Breast epithelium (tissue), 4 donors: ENCODE measurements at places on chromosomes 5 and 9. TPM values are rescaled to one million over a fixed set of nuclear protein-coding genes. Genes with fewer than 3 reads are reported as not detected.
A peak's percentile ranks its signal among the peaks of the same experiment; 100 is the strongest.

The FOXI1 gene
- total RNA-seq = 1.3 TPM

The RPL35 gene
- total RNA-seq = 3,579 TPM

The ANKHD1 gene
- total RNA-seq = 133 TPM

GRCh38 chr9:96817973-96818372 is 36.3 kb downstream of the ZNF782 start:
- DNase-seq = no peak

DNA sequence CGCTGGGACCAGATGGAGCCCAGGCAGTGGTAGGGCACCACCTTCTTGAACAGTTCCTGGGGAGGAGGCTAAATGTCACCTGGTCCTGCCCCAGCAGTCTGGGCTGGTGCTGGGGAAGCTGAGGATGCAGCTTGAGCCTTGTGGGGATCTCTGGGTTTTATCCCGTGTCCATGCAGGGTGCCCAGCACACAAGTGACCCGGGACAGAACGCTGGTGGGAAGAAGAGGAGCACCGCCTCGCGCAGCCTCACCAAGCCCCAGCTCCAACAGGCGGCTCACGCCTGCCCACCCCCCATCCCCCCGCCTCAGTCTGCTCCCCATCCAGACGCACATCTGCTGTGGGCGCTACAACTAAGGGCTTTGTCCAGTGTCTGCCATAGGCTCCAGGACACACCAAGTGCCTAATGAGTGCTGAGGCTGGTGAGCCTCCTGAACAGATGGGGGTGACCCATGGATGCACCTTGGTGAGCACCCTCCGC is 13.8 kb downstream of the RALGDS start:
- no peak for DNase-seq

- no peak for DNase-seq
Observed at GRCh38 chr5:44300551-44300950, 88.7 kb downstream of the FGF10 start.

DNA sequence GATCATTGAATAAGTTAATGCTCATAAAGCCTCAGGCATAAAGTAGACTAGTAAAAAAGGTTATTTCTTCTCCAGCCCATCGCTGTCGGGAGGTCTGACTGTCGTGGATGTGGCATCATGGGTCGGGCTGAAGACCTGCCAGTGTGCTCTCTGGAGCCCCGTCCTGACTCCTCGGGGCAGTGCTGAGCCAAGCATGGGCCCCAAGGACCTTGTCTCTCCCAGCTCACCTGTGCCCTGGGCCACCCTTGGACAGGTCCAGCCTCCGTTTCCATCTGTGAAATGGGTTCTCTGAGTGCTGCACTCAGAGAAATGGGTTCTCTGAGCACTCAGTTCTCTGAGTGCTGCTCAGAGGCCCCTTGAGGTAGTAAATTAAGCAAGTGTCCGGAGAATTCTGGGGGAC is 269.0 kb downstream of the GADD45G start:
- DNase-seq = no peak

DNA sequence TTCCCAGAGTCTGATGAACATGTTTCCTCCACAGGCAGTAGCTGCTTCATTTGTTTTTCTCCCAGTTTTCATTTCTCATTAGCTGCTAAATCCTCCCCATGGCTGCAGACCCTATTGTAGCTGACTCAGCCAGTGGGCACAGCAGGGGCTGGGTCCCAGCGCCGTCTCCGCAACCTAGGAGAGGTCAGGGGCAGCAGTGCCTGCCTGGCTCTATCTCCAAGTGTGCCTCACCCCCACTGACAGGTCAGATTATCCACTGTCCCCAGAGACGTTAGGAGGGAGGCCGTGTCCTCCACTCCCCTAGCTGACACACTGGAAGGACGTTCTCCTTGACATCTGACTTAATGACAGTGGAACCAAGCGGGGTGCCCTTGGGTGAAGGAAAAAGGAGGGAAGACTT is 31.1 kb downstream of the KCNIP1 start:
- no peak for DNase-seq

GRCh38 chr9:13278368-13279246 is 885 bp downstream of the MPDZ start:
- peak; percentile 59 for DNase-seq

- no peak for DNase-seq
Observed at GRCh38 chr5:73122875-73123810, 2.8 kb downstream of the TMEM171 start.

GRCh38 chr9:89225587-89225986 is 47.0 kb upstream of the SHC3 start:
- DNase-seq = no peak
